ENCODE measurements at places on chromosomes 5 and 9. TPM values are rescaled to one million over a fixed set of nuclear protein-coding genes. Genes with fewer than 3 reads are reported as not detected.

Gene PPP1R26
- total RNA-seq = 18.7 TPM

GRCh38 chr9:128886211-128886891 lies 4.4 kb downstream of the LRRC8A start:
- DNase-seq = no peak

- DNase-seq = no peak
Observed at GRCh38 chr9:133153227-133154096, 10.3 kb downstream of the GBGT1 start.

DNA sequence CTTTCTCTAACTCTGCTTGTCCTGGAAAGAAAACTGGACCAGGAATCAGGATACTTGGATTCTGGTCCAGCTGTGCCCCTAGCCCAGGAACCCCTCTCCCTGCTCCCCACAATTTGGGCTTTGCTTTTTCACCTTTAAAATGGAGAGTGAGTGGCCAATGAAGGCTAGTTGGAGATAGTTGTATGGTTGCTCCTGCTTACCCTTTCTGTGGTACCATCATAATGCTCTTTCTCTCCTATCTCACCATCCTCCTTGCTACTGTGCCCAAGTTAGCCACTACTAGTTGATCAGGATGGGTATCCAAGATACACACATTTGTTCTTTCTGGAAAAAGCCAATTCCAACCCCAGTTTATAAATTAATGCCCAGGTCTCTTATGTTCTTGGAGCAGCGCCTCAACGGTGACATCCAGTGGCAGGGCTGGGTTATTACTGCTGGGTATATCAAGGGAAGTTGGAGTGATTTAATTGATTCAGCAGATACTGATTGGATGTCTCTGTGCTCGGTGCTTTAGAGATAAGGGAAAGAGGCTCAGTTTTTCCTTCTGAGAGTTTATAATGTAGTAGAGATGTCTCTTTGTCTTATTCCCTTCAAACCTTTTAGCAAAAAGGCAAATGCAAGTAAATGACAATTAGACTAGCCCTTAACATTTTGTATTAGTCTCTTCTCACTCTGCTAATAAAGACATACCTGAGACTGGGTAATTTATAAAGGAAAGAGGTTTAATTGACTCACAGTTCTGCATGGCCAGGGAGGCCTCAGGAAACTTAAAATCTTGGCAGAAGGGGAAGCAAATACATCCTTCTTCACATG lies 38.5 kb downstream of the FAXDC2 start:
- DNase-seq = peak; percentile 76

Measured in right atrium auricular region (tissue), 2 donors.